ENCODE measurements at places on chromosomes 5 and 9.

GRCh38 chr9:109192732-109193361 is 25.8 kb upstream of the FRRS1L start:
- DNase-seq, result no peak

DNA sequence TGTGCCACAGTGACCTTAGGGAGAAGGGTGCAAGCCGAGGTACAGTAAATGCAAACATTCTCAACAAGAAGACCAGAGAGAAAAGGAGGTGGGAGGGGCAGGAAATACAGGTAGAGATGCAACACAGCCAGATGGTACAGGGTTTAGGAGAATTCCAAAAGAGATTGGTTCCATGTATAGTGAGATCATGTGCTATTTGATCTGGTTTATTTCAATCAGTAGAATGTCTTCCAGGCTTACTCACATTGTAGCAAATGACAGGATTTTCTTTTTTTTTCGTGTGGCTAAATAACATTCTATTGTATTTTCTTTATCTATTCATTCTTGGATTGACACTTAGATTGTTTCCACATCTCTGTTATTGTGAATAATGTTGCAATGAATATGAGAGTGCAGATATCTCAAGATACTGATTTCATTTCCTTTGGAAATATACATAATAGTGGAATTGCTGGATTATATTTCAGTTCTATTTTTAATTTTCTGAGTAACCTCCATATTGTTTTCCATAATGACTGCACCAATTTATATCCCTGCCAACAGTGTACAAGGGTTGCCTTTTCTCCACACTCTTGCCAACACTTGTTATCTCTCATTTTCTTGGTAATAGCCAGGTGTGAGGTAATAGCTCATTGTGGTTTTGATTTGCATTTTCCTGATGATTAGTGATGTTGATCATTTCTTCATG is 107.8 kb upstream of the GAS1 start:
- DNase-seq, result no peak

DNA sequence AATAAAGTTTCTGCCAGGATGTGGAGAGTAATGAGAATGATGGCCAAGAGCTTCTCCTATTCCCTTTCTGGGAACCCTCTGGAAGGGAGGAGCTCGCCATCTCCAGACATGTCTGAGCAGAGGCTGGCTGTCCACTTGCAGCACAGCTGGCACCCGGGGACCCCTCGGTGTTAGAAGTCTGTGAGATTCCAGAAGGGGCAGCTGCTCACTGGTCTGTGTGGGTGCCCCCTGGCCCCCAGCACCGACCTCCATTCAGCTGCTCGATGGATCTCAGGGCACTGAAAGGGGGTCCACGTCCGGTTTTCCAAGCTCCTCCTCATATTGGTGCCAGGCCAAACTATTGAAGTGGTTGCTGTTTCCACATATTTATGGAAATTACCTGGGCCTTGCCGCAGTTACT is 3.6 kb upstream of the FAM163B start:
- DNase-seq, result peak; percentile 30

DNA sequence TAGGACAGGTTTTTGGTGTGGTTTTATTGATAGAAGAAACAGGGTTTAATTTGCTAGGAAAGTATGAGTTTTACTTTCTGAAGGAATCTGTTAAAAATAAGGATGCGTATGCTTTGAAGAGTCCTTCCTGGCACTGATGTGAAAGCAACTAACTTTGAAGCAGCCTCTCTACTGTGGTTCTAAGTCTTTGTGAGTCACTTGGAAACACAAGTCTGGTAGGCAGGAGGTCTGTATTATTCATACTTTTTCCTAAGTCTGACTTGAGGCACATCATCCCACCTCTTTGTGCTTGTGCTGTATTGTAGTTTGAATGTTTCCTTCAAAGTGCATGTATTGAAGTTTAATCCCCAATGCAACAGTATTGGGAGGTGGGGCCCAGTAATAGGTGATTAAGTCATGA is 129.0 kb downstream of the TAF11L14 start:
- DNase-seq, result no peak

DNA sequence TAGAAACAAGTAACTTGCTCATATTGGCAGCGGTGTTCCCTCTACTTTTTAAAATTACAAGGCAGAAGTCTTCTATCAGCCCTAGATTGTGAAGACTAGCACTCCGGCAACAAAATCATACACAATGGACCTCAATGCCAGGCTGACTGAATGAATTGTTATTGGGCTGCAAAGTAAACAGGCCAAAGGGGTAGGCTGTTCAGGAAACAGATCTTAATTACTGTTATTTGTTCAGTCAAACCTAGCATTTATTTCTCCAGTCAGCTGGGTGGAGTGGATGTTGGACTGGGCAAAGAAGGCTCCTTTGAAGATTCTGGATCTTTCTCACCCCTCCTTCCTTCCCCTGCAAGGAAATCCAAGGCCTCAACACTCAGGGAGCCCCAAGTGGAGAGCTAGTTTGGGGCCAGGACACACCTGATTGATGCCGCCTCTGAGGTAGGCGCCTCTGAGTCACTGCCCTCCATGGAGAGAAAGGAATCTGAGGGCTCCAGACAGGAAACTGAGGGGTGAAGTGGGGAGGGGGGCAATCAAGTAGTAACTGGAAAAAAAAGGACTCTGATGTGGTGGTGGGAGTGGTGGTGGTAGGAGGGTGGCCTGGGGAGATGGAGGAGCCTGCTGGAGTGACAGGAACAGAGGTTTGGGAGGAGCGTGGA is 35.5 kb downstream of the SERINC5 start:
- no peak for DNase-seq

All from aorta (tissue), 5 donors.